ENCODE measurements at places on chromosomes 12 and 14.

DNA sequence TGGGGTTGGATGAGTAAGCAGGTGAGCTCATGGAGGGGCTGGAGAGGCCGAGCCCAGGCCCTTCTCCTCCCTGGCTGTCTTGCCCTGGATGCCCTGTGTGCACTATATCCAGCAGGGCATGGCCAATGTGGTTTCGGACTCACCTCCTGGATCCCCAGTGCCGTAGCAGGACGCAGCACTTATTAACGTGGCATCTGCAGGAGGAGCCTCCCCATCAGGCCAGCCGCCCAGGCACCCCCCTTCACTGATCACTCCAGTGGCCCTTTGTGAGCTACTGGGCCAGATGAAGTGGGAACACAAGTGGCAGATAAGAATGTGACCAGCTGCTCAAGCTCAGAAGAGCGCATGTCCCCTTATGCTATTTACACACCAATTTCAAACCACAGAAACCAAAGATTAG is 43.1 kb upstream of the DICER1 start:
- DNase-seq: no peak

DNA sequence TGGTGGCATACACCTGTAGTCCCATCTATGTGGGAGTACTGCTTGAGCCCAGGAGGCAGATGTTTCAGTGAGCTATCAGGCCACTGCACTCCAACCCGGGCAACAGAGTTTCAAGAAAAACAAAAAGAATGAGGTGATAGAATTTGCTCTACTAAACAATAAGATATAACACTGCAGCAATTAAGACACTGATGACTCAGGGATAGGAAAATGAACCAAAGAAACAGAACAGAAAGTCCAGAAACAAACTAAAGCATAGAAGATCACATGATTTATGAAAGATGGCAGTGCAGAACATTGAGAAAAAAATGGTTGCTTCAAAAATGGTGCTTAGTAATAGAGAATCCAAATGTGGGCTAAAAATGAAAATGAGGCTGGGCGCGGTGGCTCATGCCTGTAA is 65.2 kb upstream of the AP4S1 start:
- DNase-seq: no peak

GRCh38 chr12:116919247-116919661 is 8.5 kb downstream of the FBXW8 start:
- no peak for DNase-seq

GRCh38 chr12:72201457-72201856 is 70.7 kb upstream of the TRHDE start:
- no peak for DNase-seq

DNA sequence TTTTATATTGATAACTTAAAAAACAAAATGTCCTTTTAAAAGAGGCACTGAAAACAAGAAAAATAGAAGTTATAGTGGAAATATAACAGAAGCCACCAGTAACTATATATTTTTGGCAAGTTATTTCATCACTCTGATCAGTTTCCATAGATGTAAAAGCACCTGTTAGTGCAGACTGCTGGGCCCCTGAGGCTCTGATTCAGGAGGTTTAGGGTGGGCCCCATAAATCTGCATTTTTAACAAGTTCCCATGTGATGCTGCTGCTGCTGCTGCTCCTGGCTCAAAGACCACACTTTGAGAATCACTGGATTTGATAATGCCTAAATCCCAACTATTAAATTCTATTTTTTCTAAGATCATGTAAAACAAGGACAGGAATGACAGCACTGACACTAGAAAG is 251.1 kb downstream of the MED13L start:
- DNase-seq: no peak

DNA sequence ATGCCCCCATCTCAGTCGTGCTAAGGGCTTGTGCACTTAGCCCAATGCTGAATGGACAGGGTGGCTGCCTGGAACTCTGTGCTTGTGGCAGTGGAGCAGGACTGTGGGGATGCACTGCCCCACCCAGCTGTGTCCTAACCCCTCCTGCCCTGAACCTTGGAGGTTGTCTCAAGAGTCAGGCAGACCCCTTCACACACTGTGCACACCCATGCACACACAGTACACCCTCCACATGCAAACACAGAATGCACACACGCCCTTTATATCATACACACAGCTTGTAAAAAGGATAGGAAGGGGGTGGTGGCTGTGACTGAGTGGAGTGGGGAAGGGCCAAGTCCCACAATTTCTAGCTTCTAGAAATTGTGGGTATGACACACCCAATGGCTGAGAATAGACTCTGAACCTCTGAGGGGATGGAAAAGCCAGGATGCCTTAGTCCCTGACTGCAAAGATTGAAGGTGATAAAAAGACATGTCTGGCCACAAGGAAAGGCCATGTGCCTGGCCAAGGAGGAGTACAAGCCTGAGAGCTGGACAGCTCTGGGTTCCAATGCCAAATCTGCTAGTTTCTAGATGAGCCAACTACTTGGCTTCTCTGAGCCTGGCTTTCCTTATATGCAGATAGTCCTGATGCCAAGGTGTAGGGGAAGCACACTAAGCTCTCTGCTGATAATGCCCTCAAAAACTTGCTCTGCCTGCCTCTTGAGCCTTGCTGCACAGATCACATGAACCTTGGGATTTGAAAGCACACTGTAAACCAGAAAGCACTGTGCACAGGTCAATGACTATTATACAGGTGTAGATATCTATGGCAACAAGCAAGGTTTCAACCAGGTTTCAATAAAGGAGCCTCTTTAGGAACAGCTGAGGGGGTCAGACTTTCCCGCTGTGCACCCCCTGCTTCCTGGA is 8.4 kb downstream of the KRT8 start:
- no peak for DNase-seq

- no peak for DNase-seq
Observed at GRCh38 chr12:72236071-72236705, 36.0 kb upstream of the TRHDE start.

DNA sequence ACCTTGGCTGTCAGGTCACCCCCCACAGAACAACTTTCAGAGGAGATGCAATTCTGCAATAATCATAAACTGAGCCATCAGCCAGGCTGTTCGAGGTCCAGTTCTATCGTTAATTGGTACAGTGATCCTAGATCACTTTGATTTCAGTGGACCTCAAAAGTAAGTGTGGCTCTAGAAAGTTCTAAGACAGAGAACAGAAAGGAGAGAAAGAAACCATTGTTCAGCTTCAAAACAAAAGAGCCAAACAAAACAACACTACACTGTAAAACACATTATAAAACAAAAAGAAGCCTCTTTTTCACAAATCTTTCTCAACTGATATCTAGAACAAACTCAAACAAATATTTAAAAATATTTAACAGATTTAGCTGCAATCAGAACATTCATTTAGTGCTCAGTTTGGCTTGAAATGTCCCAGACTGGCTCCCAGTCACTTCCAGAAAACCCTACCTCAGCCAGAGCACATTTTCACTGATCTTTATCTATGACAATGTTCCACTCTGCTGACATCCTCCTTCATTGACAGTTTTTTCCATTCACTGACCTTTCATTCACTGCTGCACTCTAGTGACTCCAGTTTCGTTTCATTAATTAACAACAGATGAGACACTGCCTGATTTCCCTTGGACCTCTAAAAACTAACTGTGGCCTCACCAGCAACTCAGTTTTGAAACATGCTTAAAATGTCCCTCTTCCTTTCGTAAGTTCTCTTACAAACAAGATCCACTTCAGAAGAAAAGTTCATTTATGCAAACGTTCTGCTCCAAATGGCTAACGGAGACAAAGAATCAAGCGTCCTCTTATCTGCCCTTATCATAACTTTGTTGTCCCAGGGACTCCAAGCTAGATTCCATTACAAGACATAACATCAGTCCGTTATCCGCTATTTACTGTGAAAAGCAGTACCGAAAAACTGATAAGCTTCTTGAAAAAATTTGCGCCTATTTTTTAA is 56.8 kb downstream of the DUSP16 start:
- DNase-seq: no peak

DNA sequence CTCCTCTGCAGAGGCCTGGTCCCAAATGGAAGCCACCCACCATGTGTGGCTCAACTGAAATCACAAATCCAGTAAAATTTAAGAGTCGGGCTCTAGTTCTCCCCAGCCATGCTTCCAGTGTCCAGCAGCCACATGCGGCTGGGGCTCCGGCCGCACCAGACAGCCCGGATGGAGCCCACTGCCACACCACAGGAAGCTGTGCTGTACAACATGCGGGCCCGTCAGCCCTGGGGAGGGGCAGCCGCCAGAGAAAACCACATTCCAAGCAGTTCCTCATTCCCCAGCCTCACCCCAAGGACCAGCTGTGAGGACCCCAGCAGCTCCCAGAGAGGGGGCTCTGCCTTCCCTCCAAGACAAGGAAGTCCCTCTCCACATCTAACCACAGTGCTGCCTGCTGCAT is 135.0 kb downstream of the NCOR2 start:
- no peak for DNase-seq

GRCh38 chr14:29536886-29537511 is 390.6 kb downstream of the PRKD1 start:
- DNase-seq: no peak

GRCh38 chr12:40693207-40693821 is 1.1 kb downstream of the CNTN1 start:
- DNase-seq: no peak

DNA sequence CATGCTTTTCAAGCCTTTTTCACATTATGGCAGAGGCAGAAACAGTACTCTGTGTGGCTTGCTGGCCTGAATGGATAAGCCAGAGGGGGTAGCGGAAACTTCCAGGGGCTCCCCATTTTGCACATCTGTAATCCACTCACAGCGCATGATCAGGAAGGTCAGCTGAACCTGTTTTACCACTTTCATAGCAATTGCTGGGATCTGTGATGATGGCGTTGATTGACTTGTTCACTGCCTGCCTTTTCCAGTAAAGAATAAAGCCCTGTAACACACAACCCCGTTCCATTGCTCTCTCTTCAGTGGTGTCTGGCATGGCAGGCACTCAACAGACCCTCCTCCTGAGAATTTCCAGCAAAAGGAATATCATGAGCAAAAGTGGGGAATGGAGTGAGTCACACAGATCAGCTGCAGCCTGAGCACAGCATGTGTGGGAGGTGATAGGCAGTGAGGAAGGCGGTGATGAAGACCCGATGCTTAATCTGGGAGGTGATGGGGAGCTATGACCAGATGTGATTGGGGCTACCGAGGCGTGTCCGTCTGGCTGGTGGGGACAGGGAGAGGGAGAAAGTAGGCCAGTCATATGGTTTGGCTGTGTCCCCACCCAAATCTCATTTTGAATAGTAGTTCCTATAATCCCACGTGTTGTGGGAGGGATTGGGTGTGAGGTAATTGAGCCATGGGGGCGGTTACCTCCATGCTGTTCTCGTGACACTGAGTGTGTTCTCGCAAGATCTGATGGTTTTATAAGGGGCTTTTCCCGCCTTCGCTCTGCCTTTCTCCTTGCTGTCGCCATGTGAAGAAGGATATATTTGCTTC is 44.7 kb upstream of the CHST11 start:
- no peak for DNase-seq

DNA sequence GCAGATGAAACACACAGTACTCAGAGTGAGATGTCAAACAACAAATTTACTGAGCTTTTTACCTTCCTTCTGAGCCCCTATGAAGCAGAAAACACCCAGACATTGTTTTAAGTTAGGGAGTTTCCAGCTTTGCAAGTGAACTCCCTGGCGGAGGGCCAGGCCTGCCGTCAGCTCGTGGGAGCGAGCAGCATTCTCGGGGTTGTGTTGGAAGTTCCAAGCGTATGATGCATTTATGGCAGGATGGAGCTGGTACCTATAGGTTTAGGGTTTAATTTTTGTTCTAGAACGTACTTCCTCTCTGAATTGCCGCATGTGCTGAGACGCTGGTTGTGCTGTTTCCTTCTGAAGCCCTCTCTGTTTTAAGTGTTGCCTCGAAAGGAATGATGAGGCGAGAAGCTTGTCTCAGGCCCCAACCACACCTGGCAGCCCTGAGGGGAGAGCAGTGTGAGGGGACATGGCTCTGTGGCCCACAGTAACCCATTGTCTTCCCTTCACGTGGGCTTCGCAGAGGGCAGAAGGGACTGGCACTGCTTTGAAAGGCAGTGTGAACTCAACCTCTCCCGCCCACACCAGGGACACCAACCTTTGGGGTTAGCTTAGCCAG is 76.6 kb downstream of the SSPN start:
- DNase-seq: no peak

DNA sequence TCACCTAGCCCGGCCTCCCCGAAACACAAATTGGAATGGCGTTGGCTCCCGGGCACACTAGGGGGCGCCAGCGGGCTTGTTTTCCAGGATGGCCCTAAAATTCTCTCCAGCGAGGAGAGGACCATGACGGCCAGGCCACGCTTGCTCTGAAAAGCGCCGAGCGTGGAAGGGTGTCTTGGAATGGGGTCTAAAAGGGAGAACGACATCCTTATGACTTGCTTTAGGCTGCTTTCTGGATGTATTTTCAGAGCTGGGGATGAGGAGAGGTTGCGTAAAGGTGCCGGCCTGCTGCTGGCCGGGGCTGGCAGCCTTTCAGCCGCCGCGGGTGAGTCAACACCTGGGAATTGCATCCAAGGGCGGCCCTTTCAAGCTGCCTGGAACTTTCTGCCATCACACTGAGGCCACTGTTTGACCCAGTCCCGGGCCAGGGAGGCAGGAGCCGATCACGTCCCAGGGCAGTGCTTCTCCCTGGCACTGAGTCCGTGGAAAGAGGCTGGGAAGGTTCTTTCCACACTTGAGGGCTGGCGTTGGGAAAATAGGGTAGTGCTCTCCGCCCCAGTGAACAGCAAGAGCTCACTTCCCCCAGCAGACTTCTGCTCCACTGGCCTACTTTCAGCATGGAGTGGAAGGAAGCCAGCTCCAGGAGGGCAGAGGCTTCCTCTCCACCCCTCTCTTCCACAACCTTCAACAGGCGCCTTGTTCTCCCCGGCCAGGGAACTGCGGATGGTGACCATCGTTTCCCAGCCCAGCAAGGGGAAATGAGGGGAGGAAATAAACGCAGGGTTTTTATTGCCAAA is 216.2 kb downstream of the TTC8 start:
- peak; percentile 57 for DNase-seq

- DNase-seq: no peak
Observed at GRCh38 chr12:132847363-132848356, 19.0 kb upstream of the GOLGA3 start.

DNA sequence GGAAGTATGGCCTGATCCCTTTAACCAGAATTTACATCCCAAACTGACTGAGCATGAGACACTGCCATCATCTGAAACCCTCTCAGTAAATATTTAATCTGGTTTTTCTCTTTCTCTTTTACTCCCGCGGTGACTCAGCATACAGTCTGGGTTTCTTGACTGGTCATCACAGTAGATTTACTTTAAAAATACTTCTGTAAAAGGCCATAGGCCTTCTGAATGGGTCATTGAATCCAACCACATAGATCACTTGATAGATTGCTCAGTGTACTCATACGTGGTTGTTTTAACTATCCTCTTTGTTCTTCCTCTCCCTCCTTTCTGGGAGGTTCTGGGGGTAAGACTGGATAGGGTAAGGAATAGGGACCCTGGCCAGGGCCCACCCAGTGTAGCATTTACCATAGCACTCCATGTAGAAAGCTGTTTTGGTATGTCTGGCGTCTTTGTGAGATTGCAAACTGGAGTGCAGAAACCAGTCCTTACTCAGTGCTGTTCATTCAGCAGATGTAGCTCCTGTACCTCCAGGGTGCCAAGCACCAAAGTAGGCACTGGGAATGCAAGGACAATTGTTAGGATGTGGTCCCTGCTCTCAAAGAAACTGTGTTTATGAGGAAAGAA is 165.7 kb downstream of the SRGAP1 start:
- DNase-seq: no peak

Data from CD4-positive, alpha-beta T cell (primary cell).